ENCODE measurements at places on chromosomes 4 and X.

DNA sequence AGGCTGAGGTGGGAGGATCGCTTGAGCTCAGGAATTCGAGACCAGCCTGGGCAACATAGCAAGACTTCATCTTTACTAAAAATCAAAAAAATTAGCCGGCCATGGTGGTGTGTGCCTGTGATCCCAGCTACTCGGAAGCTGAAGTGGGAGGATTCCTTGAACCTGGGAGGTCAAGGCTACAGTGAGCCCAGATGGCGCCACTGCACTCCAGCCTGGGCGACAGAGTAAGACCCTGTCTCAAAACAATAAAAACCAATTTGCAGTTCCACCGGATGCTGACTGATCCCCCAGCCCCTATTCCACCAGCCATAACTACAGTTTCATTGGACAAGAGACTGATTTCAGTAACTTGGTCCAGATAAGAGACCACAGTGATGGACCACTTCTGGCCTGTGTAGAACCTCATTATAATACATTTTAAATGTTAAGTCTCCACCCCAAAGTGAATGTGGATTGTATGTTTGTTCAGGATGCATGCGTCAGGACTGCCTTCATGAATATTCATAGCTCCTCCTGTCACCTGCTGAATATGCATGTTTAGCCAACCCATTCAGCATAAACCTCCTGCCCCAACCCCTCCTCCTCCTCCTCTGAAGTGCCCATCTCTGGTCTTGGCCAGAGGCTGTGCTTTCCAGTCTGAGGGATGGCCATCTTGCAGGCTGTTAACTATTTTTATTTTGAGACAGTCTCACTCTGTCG, 2.3 kb upstream of the SLBP start:
- no peaks in the 10 kb centered on the region for H3K27me3 ChIP-seq
- no peak for DNase-seq
- peaks cover 12% of the 10 kb centered on the region for H3K4me1 ChIP-seq
- H3K27ac ChIP-seq = peak overlapping the region; percentile 18
- peaks cover 12% of the 10 kb centered on the region for H3K36me3 ChIP-seq

DNA sequence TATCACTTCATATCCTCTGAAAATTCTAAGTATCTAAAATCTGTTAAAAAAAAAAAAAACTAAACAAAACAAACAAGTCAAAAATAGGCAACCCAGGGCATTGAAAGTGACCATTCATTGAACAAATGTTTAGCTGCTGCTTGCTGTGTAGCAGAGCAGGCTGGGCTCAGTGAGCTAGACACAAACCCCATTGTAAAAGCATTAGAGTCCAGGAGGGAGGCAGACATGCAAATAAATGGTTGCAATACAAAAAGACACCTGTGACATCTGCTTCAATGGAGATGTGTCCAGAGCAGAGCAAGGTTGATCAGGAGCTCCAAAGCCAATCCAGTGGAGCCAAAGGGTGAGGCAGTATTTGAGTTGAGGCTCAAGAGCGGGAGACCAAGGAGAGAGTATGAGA, 267.3 kb upstream of the GATB start:
- no peak overlapping the region for H3K4me3 ChIP-seq
- H3K36me3 ChIP-seq = no peaks in the 10 kb centered on the region
- no peaks in the 10 kb centered on the region for H3K4me1 ChIP-seq
- no peak for DNase-seq
- no peak overlapping the region for H3K27ac ChIP-seq

DNA sequence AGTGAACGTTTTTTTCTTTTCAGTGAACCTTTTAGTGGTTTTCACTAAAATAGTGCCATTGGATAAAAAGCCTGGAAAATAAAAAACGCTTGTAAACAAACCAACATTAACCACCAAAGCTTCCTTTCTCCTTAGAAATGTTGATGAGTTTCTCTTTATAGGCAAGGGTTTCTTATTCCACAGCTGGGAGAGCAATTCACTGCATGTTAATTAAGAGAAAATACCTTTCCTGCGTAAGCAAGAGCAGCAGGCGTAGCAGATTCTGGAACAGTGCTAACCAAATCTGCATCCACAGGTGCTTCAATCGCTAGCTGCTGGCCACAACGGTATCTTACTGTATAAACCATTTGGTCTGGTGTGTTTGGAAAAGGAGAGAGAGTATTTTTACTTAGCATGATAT, 13.3 kb upstream of the AASDH start:
- H3K36me3 ChIP-seq = peaks cover 3% of the 10 kb centered on the region
- no peak for DNase-seq
- H3K27ac ChIP-seq = no peak overlapping the region
- H3K4me1 ChIP-seq = no peaks in the 10 kb centered on the region
- H3K4me3 ChIP-seq = no peak overlapping the region

DNA sequence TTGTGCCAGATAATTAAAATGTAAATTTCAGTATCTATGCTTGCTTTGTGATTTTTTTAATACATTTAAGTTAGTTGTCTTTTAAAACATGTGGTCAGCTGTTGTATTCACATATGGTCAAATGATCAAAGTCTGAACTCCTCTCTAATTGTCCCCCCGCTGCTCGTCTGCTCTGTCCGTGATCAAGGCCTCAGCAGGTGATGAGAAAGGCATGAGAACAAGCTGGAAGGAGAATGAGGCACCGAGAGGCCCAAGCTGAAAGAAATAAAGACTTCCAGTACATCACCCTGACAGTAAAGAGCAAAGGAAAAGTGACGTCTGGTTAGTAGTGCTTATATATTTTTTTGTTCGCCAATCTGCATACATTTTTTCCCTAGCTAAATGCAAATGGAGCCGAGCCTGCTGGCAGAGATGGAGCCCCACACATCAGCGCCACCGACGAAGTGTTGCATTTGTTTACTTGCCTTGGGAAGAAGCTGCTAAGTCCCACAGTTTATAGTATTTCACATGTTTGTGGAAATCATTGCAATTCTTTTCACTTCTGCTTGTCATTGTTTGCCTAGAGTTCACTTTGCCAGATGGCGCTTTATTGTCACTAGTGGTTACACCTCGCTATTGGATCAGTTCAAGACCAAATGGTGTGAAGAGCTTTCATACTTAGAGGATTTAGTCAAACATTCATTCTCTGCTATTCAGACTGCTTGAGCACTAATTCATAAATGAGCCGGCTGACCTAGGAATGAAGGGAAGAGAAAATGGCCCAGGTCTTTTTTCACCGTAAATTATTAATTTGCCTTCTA, 181.5 kb downstream of the ZIC3 start:
- no peaks in the 10 kb centered on the region for H3K27me3 ChIP-seq
- no peaks in the 10 kb centered on the region for H3K4me1 ChIP-seq
- H3K4me3 ChIP-seq = no peak overlapping the region

- H3K36me3 ChIP-seq = no peaks in the 10 kb centered on the region
- peaks cover 98% of the 10 kb centered on the region for H3K4me1 ChIP-seq
- peak overlapping the region; percentile 82 for H3K27ac ChIP-seq
- peak; percentile 61 for DNase-seq
- H3K27me3 ChIP-seq = no peaks in the 10 kb centered on the region
Measured at GRCh38 chr4:15400981-15401671, 26.7 kb upstream of the C1QTNF7 start.

- no peak overlapping the region for H3K27ac ChIP-seq
- H3K4me1 ChIP-seq = no peaks in the 10 kb centered on the region
- no peaks in the 10 kb centered on the region for H3K36me3 ChIP-seq
- no peak overlapping the region for H3K4me3 ChIP-seq
- no peak for DNase-seq
Measured at GRCh38 chr4:74309223-74309622, 953 bp downstream of the EPGN start.

- H3K4me1 ChIP-seq = no peaks in the 10 kb centered on the region
- H3K27ac ChIP-seq = no peak overlapping the region
- no peaks in the 10 kb centered on the region for H3K27me3 ChIP-seq
- no peak for DNase-seq
Measured at GRCh38 chrX:53631156-53631555, 55.4 kb downstream of the HUWE1 start.

GRCh38 chr4:154779362-154779947, 1.6 kb upstream of the RBM46 start:
- H3K36me3 ChIP-seq = no peaks in the 10 kb centered on the region
- H3K27ac ChIP-seq = no peak overlapping the region

DNA sequence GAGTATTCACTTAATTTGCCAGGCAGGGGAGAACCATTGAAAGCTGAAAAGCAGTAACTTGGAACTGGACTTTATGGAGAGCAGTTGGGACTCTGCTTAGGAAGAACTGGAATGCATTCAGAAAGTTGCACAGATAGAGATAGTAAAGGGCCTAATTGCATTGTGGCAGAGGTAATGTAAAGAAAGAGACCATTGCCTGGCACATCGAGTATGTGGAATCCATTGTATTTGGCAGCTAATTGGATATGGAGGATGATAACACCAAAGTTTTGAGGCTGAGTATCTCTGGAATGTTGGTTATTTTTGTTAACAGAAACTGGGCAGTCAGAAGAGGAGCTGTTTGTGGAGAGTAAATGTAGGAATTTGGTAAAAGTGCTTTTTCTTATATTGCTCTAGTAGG, 169.9 kb downstream of the BMPR1B start:
- no peaks in the 10 kb centered on the region for H3K27me3 ChIP-seq
- H3K27ac ChIP-seq = no peak overlapping the region
- H3K36me3 ChIP-seq = no peaks in the 10 kb centered on the region
- DNase-seq = no peak
- H3K4me1 ChIP-seq = peaks cover 16% of the 10 kb centered on the region
- no peak overlapping the region for H3K4me3 ChIP-seq

GRCh38 chr4:138943893-138944292, 71.7 kb upstream of the NOCT start:
- DNase-seq = no peak
- H3K27me3 ChIP-seq = no peaks in the 10 kb centered on the region
- H3K36me3 ChIP-seq = no peaks in the 10 kb centered on the region
- no peak overlapping the region for H3K27ac ChIP-seq
- H3K4me3 ChIP-seq = no peak overlapping the region

DNA sequence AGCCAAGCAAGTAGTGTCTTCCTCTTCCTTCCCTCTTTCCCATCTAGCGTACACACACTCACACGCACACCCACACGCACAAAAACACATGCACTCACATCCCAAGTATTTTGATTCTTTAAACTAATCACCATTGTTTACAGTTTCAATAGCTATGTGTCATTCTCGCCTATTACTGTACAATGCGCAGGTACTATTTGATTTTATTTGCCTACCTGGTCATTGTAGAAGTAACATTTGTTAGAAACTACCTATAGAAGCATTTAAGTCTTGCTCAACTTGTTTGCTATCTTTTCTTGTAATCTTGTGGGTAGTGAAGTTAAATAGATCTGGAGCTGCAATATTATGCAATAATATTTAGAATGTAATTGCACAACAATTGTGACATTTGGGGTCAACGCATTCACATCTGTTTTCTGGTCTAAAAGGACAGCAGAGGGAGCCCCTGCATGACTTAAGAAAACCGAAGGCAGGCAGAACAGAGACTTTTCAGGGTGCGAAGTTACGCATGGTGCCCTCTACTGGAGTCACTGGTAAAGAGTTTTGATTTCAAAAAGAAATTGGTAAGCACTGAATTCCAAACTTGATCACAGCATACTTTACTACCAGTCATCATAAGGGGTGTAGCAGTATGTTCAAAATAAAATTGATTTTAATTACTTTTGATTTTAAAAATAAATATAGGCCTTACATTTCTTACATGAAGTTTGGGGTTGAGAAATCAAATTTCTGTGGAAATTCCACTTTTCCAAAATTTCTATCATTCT, 503.3 kb upstream of the FAM241A start:
- H3K4me1 ChIP-seq = no peaks in the 10 kb centered on the region
- no peaks in the 10 kb centered on the region for H3K27me3 ChIP-seq
- DNase-seq = no peak
- no peak overlapping the region for H3K4me3 ChIP-seq
- H3K27ac ChIP-seq = no peak overlapping the region

GRCh38 chr4:168199260-168199957, 107.1 kb downstream of the ANXA10 start:
- H3K4me1 ChIP-seq = no peaks in the 10 kb centered on the region
- DNase-seq = no peak

GRCh38 chr4:85446141-85446861, 28.6 kb upstream of the ARHGAP24 start:
- no peaks in the 10 kb centered on the region for H3K36me3 ChIP-seq
- H3K27ac ChIP-seq = no peak overlapping the region
- H3K27me3 ChIP-seq = no peaks in the 10 kb centered on the region
- H3K4me1 ChIP-seq = no peaks in the 10 kb centered on the region

DNA sequence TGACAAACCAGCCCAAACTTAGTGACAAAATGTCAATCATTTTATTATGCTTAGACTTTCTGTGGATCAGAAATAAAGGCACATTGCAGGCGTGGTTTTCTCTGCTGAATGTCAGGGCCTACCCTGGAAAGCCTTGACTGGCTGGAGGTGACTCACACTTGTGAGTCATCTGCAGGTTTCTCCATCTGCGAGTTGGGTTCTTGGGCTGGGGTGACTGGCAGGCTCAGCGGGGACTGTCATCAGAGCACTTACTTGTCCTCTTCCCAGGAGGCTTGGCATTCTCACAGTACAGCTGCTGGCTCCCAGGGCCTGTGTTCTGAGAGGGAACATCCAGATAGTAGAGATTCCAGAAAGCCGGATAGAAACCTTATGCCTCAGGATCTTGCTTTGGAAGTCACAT, 153.8 kb upstream of the AGA start:
- H3K27me3 ChIP-seq = no peaks in the 10 kb centered on the region
- no peaks in the 10 kb centered on the region for H3K4me1 ChIP-seq
- no peak for DNase-seq
- H3K36me3 ChIP-seq = no peaks in the 10 kb centered on the region
- H3K27ac ChIP-seq = no peak overlapping the region

DNA sequence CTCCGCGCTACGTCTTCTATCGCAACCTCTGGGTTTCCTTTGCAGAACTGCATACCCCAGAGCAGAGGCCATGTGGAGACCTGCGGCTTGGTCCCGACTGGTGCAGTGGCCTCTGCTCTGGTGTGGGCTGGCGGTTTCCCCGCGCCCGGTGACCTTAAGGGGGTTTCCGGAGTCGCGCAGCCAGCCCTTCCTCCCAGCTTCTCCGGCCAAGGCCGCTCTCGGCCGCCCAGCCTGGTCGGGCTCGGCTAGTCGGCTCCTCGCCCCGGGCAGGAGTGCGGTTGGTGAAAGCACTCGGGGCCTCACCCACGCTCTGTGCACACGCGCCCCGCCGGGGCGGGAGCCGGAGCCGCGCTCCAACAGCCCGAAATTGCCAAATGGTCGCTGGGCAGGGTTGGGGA, 84.9 kb downstream of the BCOR start:
- peak overlapping the region; percentile 79 for H3K4me3 ChIP-seq
- H3K27ac ChIP-seq = peak overlapping the region; percentile 90
- H3K36me3 ChIP-seq = no peaks in the 10 kb centered on the region
- no peaks in the 10 kb centered on the region for H3K27me3 ChIP-seq
- peaks cover 14% of the 10 kb centered on the region for H3K4me1 ChIP-seq

GRCh38 chr4:133233922-133234321, 84.8 kb downstream of the PCDH10 start:
- no peaks in the 10 kb centered on the region for H3K4me1 ChIP-seq
- no peak overlapping the region for H3K27ac ChIP-seq
- H3K27me3 ChIP-seq = no peaks in the 10 kb centered on the region
- no peak for DNase-seq
- no peaks in the 10 kb centered on the region for H3K36me3 ChIP-seq

GRCh38 chrX:12767856-12768255, 23.4 kb upstream of the PRPS2 start:
- H3K4me3 ChIP-seq = no peak overlapping the region
- H3K27ac ChIP-seq = no peak overlapping the region
- no peaks in the 10 kb centered on the region for H3K36me3 ChIP-seq
- no peaks in the 10 kb centered on the region for H3K4me1 ChIP-seq
- no peaks in the 10 kb centered on the region for H3K27me3 ChIP-seq
- no peak for DNase-seq
